ENCODE measurements at places on chromosomes 12 and 14. TPM values are rescaled to one million over a fixed set of nuclear protein-coding genes. Genes with fewer than 3 reads are reported as not detected.

IL22 gene
- total RNA-seq, result not detected

SLC35F4 gene
- total RNA-seq, result not detected

MFAP5 gene
- 45.9 TPM for total RNA-seq

HOXC13 gene
- not detected for total RNA-seq

MYF6 gene
- total RNA-seq, result not detected

DNA sequence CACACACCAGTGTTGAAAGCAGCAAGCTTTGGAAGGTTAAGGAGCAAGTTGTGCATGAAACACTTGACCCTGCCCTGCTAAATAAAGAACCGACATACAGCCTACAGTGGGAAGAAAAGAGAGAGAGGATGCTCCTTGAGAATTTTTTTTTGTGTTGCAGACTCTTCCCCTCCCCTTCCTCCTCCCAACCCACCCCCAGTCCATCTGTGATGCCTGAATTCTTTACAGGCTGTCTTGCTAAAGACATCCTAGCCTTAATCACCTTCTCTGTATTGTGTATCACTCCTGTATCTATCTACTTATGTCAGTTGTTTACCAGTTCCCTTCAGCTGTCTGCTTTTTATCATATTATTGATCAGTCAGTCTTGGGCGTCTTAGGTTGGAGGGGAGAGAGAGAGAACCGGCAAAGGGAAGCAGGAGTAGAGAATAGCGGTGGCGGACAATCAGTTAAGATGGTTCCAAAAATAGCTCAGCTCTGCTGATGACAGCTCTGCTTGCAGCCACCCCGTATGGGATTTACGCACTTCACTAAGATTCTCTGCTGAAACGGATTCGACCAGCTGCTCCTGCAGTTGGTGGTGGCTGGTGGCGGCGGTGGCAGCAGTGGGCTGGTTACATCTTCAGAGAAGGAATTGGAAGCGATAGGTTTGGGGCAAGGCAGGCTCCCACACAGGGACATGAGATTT, 664.7 kb downstream of the NRXN3 start:
- no peak for DNase-seq

GRCh38 chr12:109621901-109622364, 48.3 kb downstream of the MVK start:
- no peak for DNase-seq

DNA sequence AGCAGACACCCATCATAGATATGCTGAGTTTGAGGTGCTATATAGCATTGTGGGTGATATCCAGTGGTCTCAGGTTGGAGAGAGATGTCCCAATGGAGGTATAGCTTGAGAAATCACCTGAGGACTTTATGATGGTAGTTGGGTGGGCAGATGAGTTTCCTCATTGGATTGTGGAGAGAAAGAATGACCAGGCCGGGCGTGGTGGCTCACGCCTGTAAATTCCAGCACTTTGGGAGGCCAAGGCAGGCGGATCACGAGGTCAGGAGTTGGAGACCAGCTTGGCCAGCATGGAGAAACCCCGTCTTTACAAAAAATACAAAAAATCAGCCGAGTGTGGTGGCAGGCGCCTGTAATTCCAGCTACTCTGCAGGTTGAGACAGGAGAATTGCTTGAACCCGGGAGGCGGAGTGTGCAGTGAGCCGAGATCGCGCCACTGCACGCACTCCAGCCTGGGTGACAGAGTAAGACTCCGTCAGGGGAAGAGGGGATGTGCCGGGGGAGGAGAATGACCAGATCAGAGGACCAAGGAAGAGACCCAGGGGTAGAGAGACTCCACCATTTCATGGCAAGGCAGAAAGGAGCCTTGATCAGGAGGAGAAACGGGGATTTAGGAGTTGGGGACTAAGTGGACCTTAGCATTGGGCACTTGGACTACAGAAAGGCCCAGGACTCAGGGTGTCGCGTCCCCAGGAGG, 757 bp upstream of the PCK2 start:
- no peak for DNase-seq

DNA sequence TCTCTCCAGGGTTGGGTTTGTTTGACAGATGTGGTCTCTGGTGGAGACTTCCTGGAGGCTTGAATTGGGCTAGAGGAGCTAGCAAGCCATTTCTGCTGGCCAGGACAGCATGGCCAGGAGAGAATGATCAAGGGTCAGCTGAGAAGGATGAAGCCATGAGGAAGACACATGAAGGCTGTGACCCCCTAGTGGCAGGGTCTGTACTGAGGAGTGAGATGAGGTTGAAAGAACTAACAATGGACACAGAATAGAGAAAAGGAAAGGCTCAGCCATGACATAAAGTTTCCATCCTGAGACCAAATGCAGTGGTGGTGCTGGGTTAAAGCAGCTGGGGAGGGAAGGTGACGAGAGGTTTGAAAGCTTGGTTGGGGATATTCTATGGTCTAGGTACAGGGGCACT, 89.9 kb downstream of the NT5DC3 start:
- no peak for DNase-seq

GRCh38 chr12:24404086-24404815, 454.8 kb upstream of the SOX5 start:
- no peak for DNase-seq

GRCh38 chr12:39505023-39505422, 62.1 kb upstream of the KIF21A start:
- no peak for DNase-seq

- no peak for DNase-seq
Observed at GRCh38 chr12:29781705-29782266, 2.0 kb downstream of the TMTC1 start.

- DNase-seq, result no peak
Observed at GRCh38 chr12:94799136-94799535, 148.8 kb upstream of the TMCC3 start.

GRCh38 chr14:22600027-22600426, 1.9 kb downstream of the ABHD4 start:
- DNase-seq, result no peak

- DNase-seq, result no peak
Observed at GRCh38 chr12:3777206-3777809, 24.4 kb upstream of the CRACR2A start.

Data from Right ventricle myocardium superior (tissue), 1 donor.